ENCODE measurements at places on chromosomes 11 and 22. TPM values are rescaled to one million over a fixed set of nuclear protein-coding genes. Genes with fewer than 3 reads are reported as not detected.

Gene TRPM5
- 0.09 TPM for total RNA-seq

Gene MAJIN
- not detected for total RNA-seq

Gene SRSF8
- 32.5 TPM for total RNA-seq

DNA sequence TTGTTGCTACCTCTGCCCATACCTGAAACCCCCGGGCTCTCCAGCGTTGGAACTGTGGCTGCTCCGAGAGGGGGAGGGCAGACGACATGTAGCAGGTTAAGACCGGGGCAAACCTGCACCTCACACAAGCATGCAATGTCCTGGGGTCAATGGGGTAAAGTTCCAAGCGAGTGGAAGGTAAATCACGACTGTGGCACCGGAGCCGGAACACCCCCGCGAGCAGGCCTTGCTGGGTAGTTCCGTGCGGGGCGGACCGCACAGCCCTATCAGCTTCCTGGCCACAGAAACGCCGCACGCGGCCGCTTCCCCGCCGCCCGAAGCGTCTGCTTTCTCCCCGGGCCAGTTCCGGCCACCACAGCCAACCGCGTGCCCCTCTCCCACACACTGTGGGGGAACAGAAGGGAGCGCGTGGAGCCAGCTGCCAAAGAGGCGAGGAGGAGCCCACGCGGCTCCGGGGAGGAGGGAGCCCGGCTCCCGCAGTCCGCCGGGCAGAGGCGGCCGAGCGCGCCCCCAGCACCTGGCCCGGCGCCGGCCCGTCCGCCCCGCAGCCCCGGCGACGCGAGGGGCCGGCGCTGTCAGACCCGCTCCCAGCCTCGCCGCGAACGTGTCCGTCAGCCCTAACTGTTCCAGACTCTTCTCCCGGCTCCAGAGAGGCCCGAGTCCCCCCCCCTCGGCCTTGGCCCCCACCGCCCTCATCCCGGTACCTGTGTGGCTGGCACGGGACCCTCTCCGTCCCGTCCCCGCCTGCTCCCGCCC, 1.6 kb downstream of the SPTBN2 start:
- DNase-seq = peak; percentile 12

GRCh38 chr11:12625438-12626071, 48.7 kb upstream of the TEAD1 start:
- no peak for DNase-seq

- DNase-seq = no peak
Measured at GRCh38 chr11:82906236-82906635, 4.7 kb downstream of the DDIAS start.

GRCh38 chr11:110772863-110773262, 60.6 kb upstream of the ARHGAP20 start:
- no peak for DNase-seq

GRCh38 chr11:131242476-131243000, 127.9 kb upstream of the NTM start:
- DNase-seq = no peak

- DNase-seq = no peak
Measured at GRCh38 chr11:111699579-111700156, 66.5 kb downstream of the PPP2R1B start.

- no peak for DNase-seq
Measured at GRCh38 chr11:97965849-97966646, 1054.7 kb upstream of the CNTN5 start.

GRCh38 chr22:18057568-18058209, 20.1 kb upstream of the PEX26 start:
- no peak for DNase-seq

GRCh38 chr11:128852327-128853023, 14.6 kb downstream of the KCNJ1 start:
- no peak for DNase-seq

GRCh38 chr11:116512841-116513240, 259.9 kb downstream of the BUD13 start:
- no peak for DNase-seq

GRCh38 chr11:126029805-126030204, 32.9 kb downstream of the CDON start:
- DNase-seq = no peak

DNA sequence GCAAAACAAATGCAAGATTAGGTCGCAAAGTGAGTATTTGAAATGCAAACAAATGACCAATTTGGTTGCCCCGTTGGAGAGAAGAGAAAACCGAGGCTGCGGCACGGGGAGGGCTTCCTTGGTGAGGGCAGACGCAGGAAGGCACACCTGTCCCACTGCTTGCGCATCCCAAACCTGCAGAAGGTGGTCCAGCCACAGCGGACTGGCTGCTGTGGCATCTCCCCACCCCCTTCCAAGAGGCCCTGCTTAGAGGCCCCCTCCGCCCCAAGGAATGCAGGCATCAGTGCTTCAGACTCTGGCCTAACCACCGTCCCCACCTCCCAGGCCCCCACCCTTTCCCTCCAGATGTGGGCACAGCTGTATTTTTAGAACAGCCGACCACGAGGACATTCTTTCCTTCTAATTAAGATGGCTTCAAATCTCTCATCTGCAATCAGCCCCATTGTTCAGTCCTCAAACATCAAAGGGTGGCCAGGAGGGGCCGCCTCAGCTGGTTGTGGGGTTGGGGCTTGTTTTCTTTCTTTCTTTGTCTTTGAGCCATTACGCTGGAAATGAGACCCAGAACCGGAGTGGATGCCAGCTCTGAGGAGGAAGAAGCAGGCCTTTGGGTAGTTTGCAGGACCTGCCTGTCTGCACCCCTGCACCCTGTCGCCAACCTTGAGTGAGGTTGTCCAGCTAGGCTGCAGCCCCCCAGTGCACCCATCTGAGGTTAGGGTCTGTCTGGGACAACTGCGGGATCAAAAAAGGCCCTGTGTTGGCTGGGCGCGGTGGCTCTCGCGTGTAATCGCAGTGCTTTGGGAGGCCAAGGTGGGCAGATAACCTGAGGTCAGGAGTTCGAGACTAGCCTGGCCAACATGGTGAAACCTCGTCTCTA, 9.4 kb upstream of the DERL3 start:
- no peak for DNase-seq

DNA sequence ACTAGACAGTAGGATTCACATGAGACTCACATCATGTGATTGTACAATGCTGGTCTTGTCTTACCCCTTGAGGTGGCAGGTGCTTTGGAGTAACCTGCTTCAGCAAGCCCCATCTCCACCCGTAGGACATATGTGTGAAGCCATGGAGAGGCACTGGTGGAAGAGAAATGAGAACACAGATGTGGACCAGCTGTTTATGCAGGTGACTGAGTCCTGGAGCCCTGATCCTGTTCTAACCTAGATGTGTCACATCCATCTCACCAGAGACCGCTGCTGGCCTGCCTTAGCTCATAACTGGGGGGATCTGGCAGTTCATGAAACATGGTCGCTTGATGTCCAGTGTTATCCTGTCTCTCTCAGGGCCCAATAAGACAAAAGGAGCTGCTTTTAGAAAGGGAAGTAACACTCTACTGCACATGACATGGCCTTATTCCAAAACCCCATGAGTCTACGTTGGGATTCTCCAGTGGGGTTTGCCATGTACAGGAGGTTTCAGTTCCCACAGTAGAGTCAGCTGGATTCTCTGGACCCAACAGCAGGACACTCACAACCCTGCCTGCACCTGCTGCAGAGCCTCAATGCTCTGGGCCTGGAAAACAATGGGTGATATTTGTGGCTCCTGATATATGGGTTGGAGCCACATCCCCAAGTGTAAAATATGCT, 62.0 kb downstream of the GGTLC2 start:
- DNase-seq = no peak

GRCh38 chr11:3099178-3099577, 42.0 kb upstream of the CARS1 start:
- no peak for DNase-seq
